ENCODE measurements at places on chromosomes 13 and 19.

- DNase-seq: no peak
Observed at GRCh38 chr19:47762615-47763308, 15.7 kb upstream of the SELENOW start.

- no peak for DNase-seq
Observed at GRCh38 chr13:40672765-40673397, 6.4 kb upstream of the FOXO1 start.

GRCh38 chr19:48396016-48396823 is 2.8 kb downstream of the GRIN2D start:
- no peak for DNase-seq

GRCh38 chr13:112104881-112105234 is 37.9 kb downstream of the SOX1 start:
- DNase-seq: peak; percentile 33

DNA sequence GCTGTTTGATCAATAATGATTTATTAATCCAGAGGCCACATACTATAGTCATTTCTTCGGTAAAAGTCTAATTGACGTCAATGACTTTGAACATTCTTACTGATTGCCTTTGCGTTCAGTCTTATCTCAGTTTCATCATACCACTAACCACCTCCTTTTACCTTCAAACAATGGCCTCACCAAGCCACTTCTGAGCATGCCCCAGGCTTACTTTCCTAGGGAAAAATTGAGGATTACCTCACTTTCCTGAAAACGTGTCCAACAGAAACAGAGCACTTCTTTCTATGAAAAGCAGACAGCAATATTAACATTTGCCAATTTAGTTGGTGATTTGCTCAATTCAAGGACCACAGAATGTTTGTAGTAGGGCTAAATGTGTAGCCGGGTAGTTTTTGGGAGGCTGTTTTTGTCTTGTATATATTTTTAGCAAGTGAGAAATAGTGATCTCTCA is 157.6 kb downstream of the KLF5 start:
- DNase-seq: no peak

DNA sequence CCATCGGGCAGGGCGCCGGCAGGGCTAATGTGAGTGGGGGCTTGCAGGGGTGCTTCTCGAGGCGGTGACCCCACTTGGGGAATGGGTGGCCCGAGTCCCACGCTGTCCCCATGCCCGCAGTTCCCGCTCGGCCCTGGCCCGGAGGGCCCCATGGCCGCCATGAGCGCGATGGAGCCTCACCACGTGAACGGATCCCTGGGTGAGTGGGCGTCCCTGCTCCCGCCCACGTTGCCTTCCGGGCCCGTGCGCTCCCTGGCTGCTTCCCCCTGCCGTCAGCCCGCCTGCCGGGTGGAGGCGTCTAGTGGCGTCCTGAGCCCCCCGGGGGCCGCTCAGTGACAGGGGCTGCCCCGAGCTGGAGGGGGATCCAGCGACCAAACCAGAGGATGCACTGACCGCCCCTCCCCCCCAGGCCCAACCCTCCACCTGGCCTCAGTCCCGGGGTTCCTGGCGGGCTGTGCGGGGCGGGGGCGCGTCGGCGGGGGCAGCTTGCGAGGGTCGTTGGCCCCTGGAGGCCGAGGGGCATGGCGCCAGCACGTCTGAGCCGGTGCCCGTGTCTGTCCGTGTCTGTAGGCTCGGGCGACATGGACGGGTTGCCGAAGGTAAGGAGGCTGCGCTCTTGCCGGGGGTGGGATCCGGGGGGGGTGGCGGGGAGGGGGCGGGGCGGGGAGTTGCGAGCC is 4.8 kb downstream of the ISYNA1 start:
- DNase-seq: peak; percentile 76

DNA sequence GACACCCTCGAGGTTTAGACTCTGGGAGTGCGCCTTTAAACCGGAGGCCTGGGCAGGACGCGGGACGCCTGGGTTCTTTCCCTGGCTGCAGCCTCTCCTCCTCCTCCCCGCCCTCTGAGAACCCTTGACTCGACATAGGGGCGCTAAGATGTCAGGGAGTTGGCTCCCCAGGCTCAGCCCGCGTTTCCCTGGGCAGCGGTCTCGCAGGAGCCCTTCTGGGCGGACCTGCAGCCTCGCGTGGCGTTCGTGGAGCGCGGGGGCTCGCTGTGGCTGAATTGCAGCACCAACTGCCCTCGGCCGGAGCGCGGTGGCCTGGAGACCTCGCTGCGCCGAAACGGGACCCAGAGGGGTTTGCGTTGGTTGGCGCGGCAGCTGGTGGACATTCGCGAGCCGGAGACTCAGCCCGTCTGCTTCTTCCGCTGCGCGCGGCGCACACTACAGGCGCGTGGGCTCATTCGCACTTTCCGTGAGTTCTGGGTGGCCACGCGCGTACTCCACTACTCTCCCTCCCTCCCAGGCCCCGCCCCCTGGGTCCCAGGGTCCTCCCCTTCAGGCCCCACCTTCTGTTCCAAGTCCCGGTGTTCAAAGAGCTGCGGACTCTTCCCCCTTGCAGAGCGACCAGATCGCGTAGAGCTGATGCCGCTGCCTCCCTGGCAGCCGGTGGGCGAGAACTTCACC is 1.3 kb downstream of the ICAM5 start:
- no peak for DNase-seq

All from sigmoid colon (tissue), 7 donors.